Bronchial epithelial cell (primary cell): ENCODE measurements at places on chromosomes 2 and 18.

DNA sequence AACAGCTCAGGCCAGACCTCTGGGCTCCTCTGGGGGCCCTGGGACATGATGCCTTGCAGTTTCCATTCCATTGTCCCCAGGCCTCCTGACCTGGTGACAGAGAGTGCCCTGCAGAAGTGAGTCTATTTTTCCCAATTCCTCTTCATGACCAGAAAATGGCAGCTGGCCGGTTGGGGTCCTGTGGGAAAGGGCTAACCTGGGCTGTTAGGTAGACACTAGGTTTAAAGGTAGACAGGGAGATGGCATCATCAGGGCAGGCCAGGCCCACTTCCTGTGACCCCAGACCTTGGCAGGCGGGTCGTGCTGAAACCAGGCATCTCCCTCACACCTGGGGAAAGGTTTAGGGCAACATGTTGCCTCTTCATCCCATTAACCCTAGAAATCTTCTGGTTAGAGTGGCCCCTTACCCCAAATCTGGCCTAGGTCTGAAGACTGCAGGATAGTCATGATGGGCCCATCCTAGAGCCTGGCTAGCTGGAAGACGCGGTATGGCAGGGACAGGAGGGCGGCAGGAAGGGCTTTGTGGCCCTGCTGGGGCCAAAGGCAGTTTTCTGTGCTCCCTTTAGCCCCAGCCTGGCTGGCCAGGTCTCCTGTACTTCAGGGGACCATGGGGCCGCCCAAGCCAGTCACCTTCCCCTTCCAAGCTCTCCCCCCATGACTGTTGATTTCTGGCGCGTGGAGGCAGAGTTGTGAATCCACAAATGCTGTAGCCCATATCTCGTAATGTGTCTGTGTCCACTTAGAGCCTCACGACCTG, 10.1 kb downstream of the POMC start:
- no peak for DNase-seq

GRCh38 chr2:136149011-136149410, 31.1 kb upstream of the CXCR4 start:
- no peak for DNase-seq

DNA sequence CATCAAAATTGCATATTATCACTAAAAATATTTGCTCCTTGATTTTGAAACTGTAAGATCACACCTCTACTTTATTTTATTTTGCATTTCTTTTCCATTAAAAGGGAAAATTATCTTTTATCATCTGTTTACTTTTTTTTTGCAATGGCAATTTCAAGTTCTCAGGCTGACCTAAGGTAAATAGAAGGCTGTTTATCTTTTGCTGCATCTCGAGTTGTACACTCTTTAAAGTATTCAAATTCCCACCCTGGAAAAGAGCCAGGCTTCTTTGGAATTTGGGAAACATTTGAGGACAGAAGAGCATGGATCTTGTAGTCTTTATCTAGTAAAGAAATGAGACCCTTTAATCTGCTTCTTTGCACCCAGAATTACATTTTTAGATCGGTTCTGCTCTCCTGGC, 645.7 kb downstream of the SLC4A3 start:
- no peak for DNase-seq

DNA sequence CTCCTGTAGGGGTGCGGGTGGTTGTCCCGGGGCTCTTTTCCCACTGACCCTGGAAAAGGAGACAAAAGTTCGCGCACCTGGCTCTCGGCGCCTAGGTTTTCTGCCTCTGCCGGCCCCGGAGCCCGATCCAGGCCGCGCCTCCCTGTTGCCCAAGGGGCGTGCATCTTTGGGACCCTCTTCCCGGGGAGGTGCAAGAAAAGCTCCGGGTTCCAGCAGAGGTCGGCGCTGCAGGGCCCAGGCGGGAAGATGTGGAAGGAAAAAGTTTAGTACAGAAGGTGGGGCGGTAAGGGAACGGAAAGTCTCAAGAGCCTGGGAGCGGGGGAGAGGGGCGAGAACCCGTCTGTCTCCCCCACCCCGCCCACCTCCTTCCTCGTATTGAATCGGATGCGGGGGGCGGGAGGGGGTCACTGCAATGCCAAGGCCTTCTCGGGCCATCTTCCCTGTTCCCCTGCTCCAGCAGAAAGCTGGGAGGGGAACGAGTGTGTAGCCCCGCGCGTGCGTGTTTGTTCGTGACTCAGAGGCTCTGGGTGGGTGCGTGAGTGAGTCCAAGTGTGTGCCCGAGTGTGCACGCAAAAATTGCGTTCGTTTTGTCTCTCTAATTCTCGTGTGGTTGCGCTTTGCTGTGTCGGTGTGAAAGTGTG, 6.3 kb upstream of the EN1 start:
- no peak for DNase-seq

GRCh38 chr18:25735459-25735858, 355.0 kb downstream of the SS18 start:
- DNase-seq, result no peak

GRCh38 chr18:22974001-22974400, 40.9 kb downstream of the RBBP8 start:
- no peak for DNase-seq

- DNase-seq, result peak; percentile 27
Measured at GRCh38 chr2:71798266-71799012, 345.1 kb downstream of the DYSF start.

DNA sequence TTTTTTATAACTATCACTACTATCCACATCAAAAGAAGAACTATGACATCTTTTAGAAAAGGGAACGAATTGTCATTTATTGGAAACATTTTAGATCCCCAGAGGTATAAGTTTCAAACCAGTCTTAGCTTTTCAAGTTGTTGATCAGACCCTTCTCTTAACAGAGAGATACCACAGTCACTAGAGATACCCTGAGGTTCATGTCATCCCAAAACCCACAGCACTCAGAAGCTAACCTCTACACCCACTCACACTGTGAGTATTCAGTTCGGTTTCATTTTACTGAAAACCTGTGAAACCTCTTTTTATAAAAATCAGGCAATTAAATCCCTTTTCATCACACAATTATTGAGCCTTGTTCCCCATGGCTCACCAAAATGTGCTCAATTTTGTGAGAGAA, 156.2 kb downstream of the DTNA start:
- DNase-seq, result no peak

DNA sequence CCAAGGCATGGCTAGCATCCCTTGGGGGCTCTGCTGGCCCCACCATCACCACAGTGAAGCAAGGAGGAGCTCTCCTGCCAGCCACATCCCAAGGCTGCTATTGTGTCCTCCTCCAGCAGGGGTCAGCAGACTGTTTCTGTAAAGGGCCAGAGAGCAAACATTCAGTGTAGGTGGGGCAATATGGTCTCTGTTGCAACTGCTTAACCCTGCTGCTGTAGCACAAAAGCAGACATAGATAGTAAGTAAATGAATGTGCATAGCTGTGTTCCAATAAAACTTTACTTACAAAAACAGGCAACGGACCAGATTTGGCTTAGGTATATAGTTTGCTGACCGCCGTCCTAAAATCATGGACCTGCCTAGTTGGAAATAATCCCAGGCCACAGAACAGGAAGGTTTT, 36.4 kb upstream of the ZBTB7C start:
- DNase-seq, result peak; percentile 82

GRCh38 chr18:13439461-13439860, 220.9 kb downstream of the LDLRAD4 start:
- no peak for DNase-seq

DNA sequence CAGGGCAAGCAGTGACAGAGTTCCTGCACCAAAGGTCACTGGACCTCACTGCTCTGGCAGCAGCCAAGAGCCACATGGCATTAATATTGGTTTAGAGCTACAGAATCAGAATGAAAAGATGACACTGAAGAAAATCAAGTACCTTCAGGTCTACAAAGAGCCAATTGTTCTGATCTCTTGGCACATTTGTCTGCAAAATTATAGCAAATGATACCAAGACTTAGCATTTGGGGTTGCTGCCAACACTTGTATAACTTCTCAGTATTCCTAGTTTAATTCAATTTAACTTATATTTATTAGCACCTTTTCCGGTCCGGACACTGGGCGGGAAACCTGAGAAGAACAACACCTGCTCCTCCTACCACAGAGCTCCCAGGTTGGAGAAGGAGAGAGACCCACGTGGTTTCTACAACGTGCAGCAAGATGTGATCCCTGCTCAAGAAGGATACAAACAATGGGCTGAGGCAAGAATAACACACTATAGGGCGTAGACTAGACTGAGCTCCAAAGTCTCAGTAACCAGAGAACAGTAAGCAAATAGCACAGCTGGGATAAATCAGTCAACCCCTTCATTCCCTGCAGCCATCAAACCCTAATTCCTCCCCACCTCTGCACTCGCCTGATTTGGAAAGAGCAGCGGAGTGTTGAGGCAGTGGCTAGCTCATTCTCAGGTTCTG, 2.4 kb downstream of the LRRC30 start:
- DNase-seq, result no peak

- no peak for DNase-seq
Measured at GRCh38 chr2:241074901-241075540, 27.1 kb downstream of the MTERF4 start.

GRCh38 chr18:70418546-70419311, 129.9 kb downstream of the SOCS6 start:
- no peak for DNase-seq

DNA sequence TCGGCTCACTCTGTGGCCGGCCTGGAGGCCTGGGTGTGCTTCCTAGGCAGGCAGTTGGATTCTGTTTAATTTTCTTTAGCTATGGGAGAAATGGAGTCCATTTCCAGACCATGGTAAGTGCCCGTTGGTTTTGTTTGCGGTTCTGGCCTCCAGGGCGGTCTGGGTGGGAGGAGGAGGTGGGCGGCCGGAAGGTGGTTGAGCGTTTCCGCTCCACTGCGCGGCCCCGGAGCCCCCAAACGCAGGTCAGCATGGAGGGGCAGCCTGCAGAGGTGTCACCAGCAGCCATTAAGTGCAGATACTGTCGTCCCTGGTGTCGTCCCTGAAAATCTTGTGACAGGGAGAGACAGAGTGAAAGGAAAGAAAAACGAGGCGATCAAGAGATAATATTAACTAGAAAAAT, 303.9 kb downstream of the GBX2 start:
- no peak for DNase-seq

DNA sequence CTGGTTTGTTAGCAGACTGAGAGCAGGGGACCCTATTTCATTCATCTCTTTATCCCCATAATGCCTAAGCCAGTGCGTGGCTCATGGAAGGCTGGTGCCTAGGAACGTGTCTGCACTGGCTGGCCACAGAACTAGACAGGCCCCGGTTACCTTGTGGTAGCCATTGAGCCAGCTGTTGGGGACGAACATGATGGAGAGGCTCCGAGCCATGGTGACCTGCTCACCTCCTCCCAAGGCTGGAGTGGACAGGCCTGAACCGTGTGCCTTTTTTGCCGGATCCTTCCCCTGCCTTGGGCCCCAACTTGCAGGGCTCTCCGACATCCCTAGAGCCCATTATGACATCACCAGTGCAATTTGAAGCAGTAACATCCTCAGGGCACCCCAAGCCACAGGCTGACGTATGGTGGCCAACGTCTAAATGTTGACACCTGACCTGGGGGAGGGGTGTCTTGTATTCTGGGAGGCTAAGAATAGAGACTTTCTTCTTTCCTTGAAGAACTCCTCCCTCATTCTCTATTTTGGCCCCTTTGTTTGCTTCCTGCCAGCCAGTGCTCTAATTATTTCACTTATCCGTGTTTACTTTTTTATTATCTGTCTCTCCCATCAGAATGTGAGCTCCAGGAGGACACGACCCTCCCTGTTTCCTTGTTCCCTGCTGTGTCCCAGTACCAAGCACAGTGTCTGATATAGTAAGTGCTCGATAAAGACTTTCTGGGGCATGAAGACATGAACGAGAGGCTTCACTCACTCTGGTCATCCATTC, 12.2 kb upstream of the DNPEP start:
- no peak for DNase-seq

DNA sequence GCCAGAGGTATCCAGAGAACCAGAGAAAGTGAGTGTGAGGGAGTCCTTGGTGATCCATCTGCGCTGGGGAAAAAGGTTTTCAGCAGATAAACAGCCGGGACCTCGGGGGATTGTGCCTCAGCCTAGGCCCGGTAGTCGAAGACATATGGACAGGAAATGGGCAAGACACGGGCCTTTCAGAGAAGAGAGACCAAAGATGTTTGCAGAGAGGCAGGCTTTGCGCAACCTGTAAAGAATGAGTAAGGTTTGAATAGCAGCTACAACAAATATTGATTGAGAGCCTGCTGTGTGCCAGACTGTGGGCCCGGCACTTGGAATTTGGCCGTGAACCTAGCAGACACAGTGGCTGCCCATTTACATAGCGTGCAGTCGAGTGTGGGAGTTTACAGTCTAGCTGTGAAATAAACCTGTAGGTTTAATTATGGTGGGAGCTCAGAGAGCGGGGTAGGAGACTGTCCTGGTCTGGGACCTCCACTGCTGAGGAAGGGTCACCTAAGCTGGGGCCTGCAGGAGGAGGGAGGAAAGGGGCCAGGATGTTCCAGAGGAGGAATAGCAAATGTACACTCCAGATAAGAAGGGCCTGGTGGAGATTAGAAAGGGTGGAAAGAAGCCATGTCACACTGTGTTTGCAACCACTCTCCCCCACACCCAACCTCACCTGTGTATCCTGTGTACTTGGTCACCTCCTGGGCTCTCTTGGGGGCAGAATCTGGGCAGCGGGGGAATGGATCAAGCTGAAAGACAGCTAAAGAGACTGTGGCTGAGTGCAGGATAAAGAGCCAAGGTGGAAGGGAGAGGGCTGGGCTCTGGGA, 3.0 kb downstream of the SH2D6 start:
- peak; percentile 90 for DNase-seq

DNA sequence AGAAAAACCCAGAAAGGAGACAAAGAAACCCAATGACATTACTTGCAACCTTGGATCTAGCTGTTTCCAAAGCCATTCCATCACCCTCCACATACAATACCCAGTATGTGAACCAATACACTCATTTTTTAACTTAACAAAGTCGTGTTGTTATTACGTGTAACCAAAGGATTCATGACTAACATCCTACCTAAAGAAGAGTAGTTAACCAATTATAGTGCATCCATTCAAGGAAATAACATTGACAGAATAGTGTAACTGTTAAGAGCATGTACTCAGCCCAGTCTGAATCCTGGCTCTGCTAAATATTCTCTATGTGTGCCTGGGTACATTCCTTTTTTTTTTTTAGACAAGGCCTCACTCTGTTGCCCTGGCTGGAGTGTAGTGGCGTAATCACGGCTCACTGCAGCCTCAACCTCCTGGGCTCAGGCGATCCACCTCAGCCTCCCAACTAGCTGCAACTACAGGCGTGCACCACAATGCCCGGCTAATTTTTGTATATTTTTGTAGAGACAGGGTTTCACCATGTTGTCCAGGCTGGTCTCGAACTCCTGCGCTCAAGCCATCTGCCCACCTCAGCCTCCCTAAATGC, 9.9 kb downstream of the TLK1 start:
- DNase-seq, result no peak

DNA sequence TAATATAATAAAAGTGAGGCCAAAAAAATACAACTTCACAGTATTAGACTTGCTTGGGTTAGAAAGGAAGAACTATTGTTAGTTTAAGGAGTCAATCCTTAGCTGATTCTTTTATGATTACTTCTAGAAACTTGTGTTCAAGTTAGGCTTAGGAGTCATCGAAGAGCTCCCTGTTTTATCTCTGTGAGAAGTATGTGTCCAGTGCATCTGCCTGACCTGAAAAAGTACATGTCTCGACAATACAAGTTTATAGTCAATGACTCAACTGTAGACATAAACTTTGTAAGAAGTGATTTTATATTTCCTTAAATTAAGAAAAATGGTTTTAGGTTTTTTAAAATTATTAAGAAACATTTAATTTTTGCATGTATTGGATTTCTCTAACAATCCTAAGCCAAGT, 571.2 kb downstream of the ZEB2 start:
- DNase-seq, result peak; percentile 8
